ENCODE measurements at places on chromosomes 7 and 10.

DNA sequence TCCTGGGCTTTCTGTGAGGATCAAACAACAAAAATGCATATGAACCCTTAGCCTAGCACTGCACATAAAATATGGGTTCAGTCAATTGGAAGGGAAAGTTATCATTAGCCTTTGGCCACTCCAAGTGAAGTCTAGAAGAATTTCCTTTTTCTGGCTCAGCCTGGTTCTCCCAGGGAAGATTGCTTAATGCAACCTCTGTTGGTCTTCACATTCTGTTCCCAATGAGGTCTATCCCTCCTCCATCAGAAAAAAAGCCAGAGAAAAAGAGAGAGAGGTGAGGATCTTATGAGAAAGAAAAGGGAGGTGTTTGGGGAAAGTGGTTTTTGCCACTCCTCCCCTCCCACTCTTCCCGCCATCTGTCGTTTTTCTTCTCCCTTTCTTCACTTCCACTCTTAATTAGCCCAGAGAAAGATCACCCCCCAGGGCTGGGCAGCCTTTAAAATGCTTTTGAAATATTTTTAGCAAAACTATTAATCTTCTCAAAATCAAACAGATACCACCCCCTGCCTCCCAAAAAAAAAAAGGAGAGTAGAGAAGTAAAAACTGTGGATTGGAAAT lies 31.1 kb downstream of the CPVL start:
- DNase-seq, result no peak

GRCh38 chr7:88337572-88337971 lies 30.9 kb upstream of the STEAP4 start:
- DNase-seq, result no peak

DNA sequence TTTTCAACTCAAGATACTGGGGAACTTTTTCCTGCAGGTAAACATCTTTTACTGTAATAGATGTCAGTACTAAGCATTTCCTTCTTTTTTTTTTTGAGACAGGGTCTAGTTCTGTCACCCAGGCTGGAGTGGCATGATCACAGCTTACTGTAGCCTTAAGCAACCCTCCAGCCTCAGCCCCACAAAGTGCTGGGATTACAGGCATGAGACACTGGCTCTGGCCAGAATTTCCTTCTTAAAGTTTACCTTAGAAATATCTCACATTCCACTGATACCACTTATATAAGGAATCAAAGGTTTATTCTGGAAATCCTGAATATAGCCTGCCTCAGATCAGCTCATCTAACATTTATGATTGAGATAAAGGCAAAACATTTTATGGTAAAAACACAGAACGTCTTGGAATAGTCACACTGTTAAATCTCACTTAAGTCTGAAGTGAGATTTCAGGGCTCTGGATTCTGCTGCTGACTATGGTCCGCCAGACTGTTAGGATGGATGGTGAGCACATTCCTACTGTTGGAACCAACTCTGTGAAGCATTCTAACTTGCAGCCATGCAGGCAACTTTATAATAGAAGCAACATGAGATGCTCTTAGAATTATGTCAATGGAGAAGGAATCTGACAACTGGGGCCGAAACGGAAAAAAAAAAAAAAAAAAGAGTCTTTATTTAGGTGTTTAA lies 151.9 kb downstream of the ZMYND11 start:
- DNase-seq, result no peak

DNA sequence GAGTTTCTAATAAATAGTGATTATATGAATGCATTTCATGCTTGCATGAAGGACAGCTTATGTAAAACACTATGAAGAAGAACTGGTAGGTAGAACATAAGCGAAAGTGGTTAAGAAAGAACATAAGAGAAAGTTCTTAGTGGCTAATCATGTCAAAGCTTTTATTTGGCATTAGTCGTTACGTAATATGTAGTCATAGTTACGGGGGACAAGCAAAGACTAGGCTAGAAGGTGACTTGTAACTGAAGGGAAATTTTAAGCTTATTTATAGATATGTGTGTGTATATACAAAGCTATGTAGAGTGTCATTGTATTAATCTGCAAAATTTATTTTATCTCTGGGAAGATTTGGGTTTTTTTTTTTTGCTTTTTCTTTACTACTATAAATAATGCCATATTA lies 36.9 kb downstream of the CAPZA2 start:
- DNase-seq, result no peak

- DNase-seq, result no peak
Measured at GRCh38 chr10:43258211-43258561, 8.7 kb downstream of the RASGEF1A start.

DNA sequence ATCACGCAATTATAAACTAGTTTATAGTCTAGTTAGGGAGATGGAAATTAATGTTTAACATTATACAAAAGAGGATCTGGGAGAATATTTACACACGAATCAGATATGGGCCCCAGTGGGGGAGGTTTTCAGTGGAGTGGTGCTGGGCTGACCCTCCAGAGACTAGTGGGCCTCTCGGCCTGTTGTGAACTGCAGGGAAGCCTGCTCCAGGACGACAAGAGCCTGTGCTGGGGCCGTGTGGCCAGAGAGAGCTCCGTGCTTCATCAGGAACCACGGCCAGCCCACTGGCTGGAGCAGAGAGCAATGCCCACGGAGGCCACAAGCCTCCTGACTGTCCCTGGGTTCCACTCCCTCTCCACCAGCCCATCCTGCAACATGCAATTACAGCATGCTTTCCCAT lies 11.3 kb upstream of the ESYT2 start:
- DNase-seq, result no peak

DNA sequence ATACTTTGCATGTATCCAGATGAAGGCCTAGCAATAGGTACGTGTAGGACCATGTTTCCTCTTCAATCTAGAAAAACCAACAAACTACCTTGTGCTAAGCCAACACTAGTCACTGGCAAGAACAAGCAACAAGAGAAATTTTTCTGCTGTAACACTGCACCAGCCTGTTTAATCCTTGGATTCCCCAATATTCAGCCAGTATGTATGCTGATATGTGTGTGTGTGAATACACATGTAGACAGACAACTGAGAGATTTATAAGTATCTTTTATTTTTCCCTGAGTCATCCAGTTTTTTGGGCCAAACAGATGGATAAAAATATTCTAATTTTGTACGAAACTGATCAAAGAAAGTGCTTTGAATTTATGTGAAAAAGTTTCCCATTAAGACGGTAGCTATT lies 26.2 kb downstream of the GLI3 start:
- no peak for DNase-seq

DNA sequence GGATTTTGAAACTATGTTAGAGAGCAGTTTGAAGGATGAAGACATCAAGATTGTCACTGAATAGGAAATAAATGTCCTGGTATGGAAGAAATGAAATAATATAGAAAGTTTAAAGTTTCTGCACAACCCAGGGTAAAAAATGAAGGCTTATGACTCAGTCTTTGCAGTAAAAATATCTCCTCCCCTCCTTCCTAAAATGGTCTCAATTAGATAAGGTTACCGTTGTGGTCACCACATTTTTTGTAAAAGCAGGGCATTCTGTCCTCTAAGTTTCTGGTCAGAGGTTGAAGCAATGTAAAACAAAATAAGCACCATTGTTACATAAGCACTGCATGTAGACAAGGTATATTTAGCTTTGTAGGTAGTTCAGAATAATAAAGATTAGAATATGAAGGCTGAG lies 403.5 kb downstream of the SUGCT start:
- no peak for DNase-seq

DNA sequence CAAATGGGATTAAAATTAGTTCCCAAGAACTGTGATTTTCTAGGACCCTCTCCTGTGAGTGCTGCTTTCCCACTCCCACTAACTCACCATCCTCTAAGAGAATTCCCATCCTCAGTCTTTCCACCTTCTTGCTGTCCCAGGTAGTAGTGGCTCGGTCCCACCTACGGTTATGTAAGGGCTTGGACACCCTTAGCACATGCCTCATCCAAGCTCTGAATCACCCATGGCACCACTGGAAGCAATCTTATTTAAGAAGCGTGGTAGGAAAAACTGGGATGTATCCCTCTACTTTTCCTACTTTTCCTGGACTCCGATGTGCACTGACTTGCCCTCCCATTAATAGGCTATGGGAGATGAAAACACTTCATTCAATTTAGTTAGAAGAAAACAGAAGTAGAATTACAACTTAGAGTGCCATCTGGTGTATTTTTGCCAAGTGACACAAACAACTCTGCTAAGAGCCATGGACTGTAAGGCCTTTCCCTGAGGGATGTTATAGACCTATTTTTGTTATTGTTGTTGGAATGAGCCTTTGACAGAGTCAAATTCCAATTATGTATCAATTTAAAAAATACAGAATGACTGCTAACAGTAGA lies 13.7 kb upstream of the ANKRD22 start:
- no peak for DNase-seq

- no peak for DNase-seq
Measured at GRCh38 chr10:24952707-24953645, 570 bp upstream of the PRTFDC1 start.

DNA sequence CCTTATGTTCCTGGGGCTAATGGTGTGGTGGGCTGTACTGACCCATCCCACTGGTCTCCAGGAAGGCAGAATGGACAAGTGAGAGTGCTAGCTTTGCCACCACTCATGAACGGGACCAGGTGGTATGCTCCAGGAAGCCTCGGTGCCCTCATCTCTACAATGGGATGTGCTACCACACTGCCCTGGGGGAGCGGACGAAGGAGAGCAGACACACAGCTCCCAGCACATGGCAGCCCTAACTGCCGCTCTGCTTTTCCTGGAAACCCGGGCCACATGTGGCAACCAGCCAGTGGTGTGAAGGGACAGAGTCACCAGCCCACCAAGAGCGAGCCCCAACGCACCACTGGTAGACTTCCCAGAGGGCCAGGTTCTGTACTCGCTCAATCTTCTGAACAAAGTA lies 35.8 kb downstream of the PARP12 start:
- DNase-seq, result no peak

DNA sequence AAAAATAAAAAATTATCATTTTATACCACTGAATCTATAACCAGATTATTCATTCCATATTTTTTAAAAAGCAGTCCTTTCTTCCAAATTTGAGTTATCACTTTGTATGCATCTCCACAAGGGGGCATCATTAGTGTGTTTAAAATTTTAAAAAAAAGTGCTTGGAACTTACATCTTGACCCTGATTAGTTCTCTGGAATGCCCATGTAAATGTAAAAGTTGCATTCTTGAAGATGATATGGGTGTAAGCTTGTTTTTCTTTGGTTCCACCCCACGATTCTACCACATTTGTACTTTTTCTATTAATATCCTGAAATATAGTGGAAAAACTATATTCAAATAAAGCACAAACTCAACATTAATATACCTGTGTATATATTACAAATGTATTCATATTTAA lies 144.9 kb downstream of the ELAPOR2 start:
- DNase-seq, result no peak

DNA sequence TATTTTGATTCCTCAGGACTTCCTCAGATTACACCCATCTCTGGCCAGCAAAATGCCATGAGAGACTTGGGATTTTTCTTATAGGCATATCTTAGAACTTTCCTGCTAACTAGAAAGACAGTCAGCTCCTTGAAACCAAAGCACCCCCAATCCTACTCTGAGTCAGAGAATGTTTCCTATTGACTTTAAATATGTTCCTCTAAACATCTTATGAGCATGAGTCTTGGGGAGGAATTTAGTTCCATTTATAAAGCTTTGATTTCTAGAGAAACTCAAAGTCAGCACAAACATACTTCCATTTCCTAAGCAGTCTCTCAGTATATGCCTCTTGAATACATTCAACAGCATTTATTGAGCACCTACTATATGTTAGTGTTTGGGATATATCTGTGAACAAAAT lies 128.5 kb downstream of the INHBA start:
- DNase-seq, result no peak

- DNase-seq, result no peak
Measured at GRCh38 chr7:1302936-1303335, 70.3 kb downstream of the UNCX start.

Data from activated CD4-positive, alpha-beta T cell treated with anti-CD3 and anti-CD28 coated beads, Interleukin-2, amount 50 U/mL, for 48 hours (primary cell).